ENCODE measurements at places on chromosomes 1 and 21.

DNA sequence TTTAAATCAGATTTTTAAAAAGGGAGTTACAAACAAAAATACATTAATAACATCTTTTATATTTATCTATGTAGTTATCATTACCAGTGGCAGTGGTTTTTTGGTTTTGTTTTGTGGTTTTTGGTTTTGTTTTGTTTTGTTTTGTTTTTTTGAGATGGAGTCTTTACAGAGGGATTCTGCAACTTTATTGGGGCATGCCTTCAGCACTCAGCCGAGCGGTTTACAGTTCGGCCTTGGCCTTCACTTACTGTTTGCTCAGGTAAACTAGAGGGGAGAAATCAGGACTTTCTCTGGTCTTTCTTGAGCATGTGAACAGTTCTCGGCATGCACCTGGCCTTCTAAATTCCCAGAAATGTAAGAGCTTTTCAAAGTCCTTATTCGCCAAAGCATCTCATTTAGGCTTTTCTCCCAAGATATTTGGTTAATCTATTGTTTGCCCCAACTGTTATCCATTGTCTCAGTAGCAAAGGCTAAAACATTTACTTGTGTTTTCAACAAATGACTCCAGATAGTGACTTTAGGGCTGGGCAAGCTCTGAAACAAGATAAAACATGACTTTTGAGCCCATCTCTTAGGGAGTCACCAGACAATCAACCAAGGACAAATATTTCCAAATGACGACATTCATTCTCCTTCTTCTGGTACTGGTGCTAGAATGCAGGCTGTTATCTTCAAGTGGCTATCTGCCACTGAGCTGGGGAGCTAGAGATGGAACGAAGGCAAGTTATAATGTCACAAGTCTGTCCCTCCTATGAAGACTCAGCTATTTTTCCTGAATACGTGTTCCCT is 48.4 kb upstream of the ADORA3 start:
- DNase-seq, result no peak

GRCh38 chr1:154170547-154171222 is 15.8 kb upstream of the NUP210L start:
- DNase-seq, result no peak

- no peak for DNase-seq
Observed at GRCh38 chr1:10495475-10495817, 20.7 kb downstream of the PEX14 start.

GRCh38 chr1:10193288-10193687 is 17.1 kb upstream of the KIF1B start:
- no peak for DNase-seq

DNA sequence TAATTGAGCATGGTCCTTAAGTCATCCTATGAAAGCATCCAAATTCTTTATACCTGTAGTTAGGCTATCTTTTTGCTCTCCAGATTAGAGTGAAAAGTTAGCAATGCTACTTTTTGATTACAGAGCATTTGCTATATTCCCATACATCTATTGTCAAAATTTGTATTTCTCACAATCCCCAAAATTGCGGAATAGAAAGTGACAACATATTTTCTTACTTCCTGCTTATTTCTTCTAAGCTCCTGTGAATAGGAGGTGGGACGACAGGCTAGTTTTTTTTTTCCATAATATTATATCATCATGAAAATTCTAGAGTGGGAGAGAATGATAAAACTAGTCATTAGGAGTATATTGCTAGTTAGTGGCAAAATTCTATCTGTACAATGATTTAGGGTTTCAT is 264.0 kb upstream of the DPYD start:
- DNase-seq, result no peak

GRCh38 chr1:204516180-204516879 is at the start of gene MDM4:
Gene MDM4, plus strand, starts transcription at chr1:204516406. Its CDS starts 9,113 bp downstream, at chr1:204525519.
- DNase-seq, result peak; percentile 96

- no peak for DNase-seq
Observed at GRCh38 chr1:1244192-1244811, 2.2 kb downstream of the C1QTNF12 start.

- DNase-seq, result no peak
Observed at GRCh38 chr1:16302709-16303627, 49.3 kb downstream of the FBXO42 start.

DNA sequence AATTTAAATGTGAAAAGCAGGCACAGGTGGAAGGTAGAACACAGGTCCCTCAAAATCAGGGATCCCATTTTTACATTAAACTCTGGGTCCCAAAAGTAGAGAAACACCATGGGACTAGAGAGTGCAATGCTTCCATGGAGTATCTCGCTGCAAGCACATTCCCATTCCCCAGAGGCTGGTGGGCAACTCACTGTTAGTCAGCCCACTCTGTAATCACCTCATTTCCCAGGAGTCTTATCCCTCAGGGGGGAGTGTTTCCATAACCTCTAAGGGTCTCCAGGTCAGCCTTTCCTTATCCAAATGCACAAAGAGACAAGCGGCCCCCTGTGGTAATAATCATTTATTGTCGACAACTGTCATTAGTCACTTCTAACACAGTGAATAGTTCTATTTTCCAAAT is 490.1 kb upstream of the LRRC7 start:
- DNase-seq, result no peak

DNA sequence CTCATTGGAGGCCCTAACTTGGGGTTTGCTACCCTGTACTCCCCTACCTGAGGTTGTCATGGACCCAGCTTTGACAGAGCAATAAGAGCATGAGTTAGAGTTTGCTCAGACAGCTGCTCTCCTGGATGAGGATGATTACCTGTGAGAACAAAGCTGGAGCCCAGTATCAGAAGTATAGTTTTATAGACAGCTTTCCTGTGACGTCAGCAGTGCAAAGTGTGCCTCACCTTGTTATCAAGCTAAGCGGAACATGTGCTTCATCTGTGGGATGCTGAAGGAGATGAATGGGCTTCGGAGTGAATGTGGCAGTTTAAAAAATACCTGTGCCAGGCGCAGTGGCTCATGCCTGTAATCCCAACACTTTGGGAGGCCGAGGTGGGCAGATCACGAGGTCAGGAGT is 5.4 kb upstream of the WDR47 start:
- DNase-seq, result no peak

GRCh38 chr21:33076600-33077329 is 6.8 kb downstream of the OLIG1 start:
- DNase-seq, result no peak

DNA sequence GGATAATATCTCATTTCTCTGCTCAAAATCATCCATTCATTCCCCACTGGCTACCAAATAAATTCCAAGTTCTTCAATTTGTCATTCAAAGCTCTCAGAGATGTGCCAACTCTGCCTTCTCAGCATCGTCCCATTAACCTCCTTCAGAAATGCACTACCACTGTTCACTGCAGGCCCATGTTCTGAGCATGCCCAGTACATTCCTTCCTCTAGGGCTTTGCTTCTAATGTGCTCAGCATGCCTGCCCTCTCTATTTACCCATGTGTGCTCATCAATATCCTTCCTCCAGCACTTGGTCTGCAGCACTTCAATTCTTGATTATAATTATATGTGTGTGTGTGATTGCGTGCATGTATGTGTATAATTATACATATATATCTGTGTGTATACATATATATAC is 36.1 kb upstream of the RGS8 start:
- no peak for DNase-seq

DNA sequence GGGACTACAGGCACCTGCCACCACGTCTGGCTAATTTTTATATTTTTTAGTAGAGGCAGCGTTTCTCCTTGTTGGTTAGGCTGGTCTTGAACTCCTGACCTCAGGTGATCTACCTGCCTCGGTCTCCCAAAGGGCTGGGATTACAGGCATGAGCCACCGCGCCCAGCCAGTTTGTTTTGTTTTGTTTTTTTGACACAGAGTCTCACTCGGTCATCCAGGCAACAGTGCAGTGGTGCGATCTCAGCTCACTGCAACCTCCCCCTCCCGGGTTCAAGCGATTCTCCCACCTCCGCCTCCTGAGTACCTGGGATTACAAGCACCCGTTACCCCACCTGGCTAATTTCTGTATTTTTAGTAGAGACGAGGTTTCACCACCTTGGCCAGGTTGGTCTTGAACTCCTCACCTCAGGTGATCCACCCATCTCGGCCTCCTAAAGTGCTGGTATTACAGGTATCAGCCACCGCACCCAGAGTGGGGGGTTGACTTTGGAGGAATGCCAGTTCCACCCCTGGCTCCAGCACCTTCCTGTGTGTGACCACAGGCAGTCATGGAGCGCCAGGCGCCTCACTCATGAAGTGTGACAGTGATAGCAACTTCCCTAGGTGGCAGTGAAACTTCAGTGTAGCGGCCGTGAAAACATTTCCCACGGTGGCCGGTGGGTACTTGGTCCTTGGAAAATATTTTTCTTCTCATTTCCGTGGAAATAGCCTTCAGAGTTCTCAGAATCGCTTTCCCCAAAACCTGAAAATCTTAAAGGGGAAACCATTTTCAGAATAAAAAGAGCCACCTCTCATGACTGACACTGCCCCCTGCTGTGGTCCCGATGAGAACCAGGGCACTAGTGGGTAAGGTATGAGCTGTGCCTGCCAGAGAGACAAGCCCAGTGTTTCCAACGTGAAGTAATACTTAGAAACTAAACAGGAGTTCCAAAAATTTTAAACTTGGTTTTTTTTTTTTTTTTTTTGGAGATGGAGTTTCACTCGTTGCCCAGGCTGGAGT is 48.6 kb downstream of the WDR4 start:
- no peak for DNase-seq

- DNase-seq, result no peak
Observed at GRCh38 chr1:181623850-181624249, 140.5 kb downstream of the CACNA1E start.

DNA sequence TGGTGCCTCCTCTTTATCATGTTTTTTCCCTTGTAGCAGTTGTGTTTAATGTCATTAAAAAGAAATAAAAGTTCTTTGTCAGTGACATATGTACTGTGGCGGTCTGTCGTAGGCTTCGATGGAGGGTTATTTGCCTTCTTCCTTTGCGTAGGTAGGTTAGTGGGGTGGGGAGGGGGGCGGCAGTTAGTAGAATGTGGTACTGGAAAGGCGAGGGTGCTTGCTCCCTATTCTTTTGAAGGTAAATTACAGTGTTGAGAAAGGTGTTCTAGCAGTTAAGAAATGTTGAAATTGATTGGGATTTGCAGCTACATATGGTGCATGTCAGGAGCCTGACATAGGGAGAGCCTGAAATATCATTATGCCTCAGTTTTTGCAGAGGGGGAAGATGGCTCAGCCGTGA is 11.9 kb downstream of the FNDC5 start:
- no peak for DNase-seq

DNA sequence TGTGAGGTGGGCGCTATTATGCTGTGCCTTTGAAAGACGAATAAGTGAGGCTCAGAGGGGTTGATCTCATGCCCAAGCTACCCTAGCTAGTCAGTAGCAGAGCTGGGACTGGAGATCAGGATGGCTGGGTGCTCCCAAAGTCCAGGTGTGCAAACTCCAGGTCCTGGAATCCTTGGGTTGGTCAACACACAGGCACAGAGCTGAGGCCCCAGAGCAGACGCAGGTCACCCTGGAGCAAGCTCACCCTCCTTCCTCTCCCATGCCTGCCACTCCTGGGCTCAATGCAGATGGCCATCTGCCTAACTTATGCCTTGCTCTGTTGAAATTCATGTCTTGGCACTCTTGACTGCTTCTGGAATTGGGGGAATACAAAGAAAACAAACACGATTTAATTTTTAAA is 587.2 kb downstream of the PTPRU start:
- no peak for DNase-seq

- no peak for DNase-seq
Observed at GRCh38 chr1:234708700-234709395, 98.9 kb upstream of the IRF2BP2 start.

DNA sequence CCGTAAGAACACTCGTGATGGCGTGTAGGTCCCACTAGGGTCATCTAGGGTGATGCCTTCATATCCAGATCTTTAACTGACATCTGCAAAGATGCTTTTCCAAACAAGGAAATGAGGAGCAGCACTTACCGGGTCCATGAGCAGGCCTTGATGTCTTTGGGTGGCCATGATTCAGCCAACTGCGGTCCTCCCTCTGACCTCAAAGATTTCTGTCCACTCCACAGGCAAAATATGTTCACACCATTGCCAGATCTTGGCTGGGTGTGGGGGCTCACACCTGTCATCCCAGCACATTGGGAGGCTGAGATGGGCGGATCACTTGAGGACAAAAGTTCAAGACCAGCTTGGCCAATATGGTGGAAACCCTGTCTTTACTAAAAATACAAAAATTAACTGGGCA is 18.2 kb downstream of the TRPM2 start:
- DNase-seq, result no peak

DNA sequence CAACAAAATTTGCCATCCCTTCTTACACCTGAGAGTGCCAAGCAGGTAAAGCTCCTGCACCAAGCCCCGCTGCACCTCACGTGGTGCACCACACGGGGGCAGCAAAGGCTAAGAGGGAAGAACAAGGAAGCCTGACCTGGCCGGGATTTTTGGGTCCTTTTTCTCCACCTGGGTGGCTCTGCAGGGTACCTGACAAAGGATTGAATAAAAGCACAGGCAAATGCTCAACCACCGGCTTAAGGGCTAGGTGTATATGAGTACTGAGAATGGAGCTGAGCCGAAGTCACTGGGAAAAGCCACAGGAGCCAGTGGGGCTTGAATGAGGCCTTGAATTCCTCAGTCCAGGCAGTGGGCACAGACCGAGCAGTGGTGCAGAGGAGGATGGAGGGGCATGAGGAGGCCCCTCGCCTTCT is 36.4 kb downstream of the ZNF697 start:
- DNase-seq, result peak; percentile 66

GRCh38 chr21:27362249-27362648 is 395.4 kb upstream of the ADAMTS5 start:
- no peak for DNase-seq

DNA sequence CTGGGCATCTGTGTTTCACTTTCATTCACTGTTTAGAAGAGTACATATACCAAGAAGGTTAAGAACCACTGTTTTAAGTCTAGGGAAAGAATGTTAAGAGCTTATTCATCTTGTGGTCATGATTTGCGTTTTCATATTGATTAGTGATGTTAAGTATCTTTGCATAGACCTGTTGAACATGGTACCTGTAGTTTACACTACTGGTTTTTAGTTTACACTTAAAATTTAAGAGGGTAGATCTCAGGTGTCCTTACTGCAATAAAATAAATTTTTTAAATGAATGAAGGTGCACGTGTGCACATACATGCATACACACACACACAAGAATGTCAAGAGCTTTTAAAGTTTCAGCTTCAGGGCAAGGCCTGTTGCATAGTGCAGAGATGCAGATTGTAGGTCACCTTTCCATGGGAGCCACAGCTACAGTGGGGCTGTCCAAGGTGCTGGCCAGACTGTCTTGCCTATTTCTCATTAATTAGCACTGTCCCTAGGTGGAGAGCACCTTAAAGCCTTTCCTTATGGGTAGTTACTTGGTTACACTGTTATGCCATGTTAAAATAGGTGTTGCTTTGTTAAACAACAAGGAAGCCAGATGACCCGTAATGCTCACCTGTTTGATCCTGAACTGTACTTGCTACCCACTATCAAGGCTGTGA is 543.0 kb upstream of the DAB1 start:
- DNase-seq, result no peak

GRCh38 chr1:209810783-209811182 is 4.8 kb upstream of the IRF6 start:
- no peak for DNase-seq

DNA sequence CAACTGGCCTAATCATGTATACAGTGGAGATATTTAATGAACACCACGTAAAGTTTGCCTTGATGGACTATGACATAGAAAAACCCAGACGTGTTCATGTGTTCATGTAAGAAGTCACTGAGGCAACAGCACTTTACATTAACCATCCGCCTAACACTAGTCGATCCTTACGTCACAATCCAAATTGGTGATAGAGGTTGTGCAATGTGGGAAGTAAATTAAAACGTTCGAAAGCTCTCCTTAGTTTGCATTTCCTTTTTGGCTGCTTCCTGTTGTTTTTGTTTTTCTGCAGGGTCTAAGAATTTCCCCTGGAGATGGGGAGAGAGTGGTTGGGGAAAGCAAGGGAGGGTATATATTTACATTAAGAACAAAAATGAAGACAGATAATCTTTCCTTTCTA is 587.5 kb upstream of the ADGRL2 start:
- no peak for DNase-seq
